ENCODE measurements at places on chromosomes 7 and 10.

DNA sequence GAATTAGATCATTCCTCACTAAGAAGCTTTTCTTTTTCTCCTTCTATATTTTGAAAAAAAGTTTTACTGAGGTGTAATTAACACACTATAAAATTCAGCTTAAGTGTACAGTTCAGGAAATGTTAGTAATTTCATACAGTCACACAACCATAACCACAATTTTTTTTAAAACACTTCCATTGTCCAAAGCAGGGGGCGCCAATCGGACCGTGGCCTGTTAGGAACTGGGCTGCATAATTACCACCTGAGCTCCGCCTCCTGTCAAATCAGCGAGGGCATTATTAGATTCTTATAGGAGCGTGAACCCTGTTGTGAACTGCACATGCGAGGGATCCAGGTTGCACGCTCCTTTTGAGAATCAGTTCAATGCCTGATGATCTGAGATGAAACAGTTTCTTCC, 427.1 kb downstream of the TFEC start:
- no peak for DNase-seq

DNA sequence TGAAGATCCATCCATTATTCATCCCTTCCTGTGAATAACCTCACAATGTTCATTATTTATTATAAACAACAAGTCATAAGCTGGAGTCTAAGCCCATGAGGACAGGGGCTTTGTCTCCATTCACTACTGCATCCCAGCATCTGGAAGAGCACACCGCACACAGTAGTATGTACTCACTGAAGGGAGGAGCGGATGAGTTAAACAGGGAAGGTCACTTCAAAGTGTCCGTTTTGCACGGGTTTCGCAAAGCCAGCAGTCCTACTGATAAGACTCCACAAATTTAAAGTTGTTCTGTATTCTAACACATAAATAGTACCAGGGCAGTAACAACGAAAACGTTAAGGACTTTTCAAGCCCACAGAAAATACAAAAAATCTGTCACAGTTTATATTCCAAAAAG, 167.9 kb downstream of the PARD3 start:
- no peak for DNase-seq

- DNase-seq, result no peak
Measured at GRCh38 chr7:152341914-152342236, 93.9 kb downstream of the KMT2C start.

- DNase-seq, result no peak
Measured at GRCh38 chr7:128948312-128948973, 10.7 kb downstream of the IRF5 start.

Measured in SHP77 (cell line).